Activated naive CD8-positive, alpha-beta T cell treated with anti-CD3 and anti-CD28 coated beads for 36 hours (primary cell): ENCODE measurements at places on chromosomes 11 and 22. TPM values are rescaled to one million over a fixed set of nuclear protein-coding genes. Genes with fewer than 3 reads are reported as not detected.

- peaks cover 15% of the 10 kb centered on the region for H3K4me1 ChIP-seq
- no peaks in the 10 kb centered on the region for H3K27me3 ChIP-seq
- peaks cover 9% of the 10 kb centered on the region for H3K36me3 ChIP-seq
- DNase-seq: no peak
- H3K27ac ChIP-seq: no peak overlapping the region
- no peak overlapping the region for H3K4me3 ChIP-seq
These were observed 116.6 kb downstream of the TBC1D22A start for GRCh38 chr22:46879083-46879482.

GRCh38 chr11:119480380-119481020, 57.5 kb upstream of the THY1 start:
- no peaks in the 10 kb centered on the region for H3K36me3 ChIP-seq
- peaks cover 15% of the 10 kb centered on the region for H3K27me3 ChIP-seq
- no peak for DNase-seq

GRCh38 chr11:66904981-66905521, 48.2 kb downstream of the LRFN4 start:
- H3K4me3 ChIP-seq: no peak overlapping the region
- no peaks in the 10 kb centered on the region for H3K27me3 ChIP-seq
- no peaks in the 10 kb centered on the region for H3K36me3 ChIP-seq
- H3K27ac ChIP-seq: no peak overlapping the region
- no peaks in the 10 kb centered on the region for H3K4me1 ChIP-seq
- no peak for DNase-seq

- H3K27ac ChIP-seq: no peak overlapping the region
- H3K4me3 ChIP-seq: no peak overlapping the region
- no peak for DNase-seq
- H3K36me3 ChIP-seq: no peaks in the 10 kb centered on the region
- H3K4me1 ChIP-seq: no peaks in the 10 kb centered on the region
These were observed 44.3 kb downstream of the LINC01488 start for GRCh38 chr11:69525516-69526452.

DNA sequence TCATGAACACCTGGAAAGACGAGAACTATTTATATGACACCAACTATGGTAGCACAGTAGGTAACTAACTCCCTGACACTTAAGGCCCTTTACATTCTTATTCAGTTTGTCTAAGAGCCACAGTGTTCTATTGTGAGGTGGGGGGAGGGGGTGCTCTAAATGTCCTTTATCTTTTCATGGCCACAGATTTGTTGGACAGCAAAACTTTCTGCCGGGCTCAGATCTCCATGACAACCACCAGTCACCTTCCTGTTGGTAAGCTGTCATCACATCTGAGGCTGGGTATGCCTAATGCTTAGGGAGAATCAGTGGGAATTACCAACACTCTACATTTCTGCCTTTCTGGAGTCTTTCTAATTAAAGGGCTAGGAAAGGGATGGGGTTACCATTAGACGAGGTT, 30.7 kb downstream of the EHF start:
- peaks cover 3% of the 10 kb centered on the region for H3K36me3 ChIP-seq
- DNase-seq: no peak
- peaks cover 40% of the 10 kb centered on the region for H3K4me1 ChIP-seq
- no peak overlapping the region for H3K27ac ChIP-seq

- DNase-seq: no peak
- H3K27ac ChIP-seq: peak overlapping the region; percentile 55
- H3K27me3 ChIP-seq: no peaks in the 10 kb centered on the region
- H3K36me3 ChIP-seq: peaks cover under 1% of the 10 kb centered on the region
- H3K4me3 ChIP-seq: no peak overlapping the region
These were observed 12.7 kb downstream of the TOM1 start for GRCh38 chr22:35312198-35313059.

DNA sequence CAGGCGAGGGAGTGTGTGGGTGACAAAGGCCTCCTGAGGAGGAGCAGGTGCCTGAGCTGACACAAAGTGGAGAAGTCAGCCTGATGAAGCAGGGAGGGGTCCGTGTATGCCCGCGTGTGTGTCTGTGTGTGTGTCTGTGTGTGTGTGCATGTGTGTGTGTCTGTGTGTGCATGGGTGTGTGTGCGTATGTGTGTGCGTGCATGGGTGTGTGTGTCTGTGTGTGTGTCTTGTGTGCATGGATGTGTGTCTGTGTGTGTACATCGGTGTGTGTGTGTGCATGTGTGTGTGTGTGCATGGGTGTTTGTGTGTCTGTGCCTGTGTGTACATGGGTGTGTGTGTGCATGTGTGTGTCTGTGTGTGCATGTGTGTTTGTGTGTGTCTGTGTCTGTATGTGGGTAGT, 65.6 kb upstream of the EIF3D start:
- H3K27ac ChIP-seq: no peak overlapping the region
- H3K36me3 ChIP-seq: no peaks in the 10 kb centered on the region
- no peak for DNase-seq
- H3K4me3 ChIP-seq: no peak overlapping the region
- H3K27me3 ChIP-seq: peaks cover 14% of the 10 kb centered on the region

GRCh38 chr11:2887515-2888195, 2.1 kb upstream of the CDKN1C start:
- peak overlapping the region; percentile 44 for H3K4me3 ChIP-seq
- no peaks in the 10 kb centered on the region for H3K36me3 ChIP-seq
- no peak for DNase-seq
- peaks cover 26% of the 10 kb centered on the region for H3K4me1 ChIP-seq

- no peaks in the 10 kb centered on the region for H3K27me3 ChIP-seq
- no peak overlapping the region for H3K4me3 ChIP-seq
- no peak overlapping the region for H3K27ac ChIP-seq
- DNase-seq: no peak
- H3K4me1 ChIP-seq: no peaks in the 10 kb centered on the region
These were observed 247.5 kb upstream of the ZBED5 start for GRCh38 chr11:11105361-11105760.

Gene DCUN1D5
- 110 TPM for total RNA-seq

Gene LAMTOR1
- total RNA-seq: 66.2 TPM

Gene CNGA4
- 0.10 TPM for total RNA-seq
